Activated gamma-delta T cell (primary cell): ENCODE measurements at places on chromosomes 5 and 9.

DNA sequence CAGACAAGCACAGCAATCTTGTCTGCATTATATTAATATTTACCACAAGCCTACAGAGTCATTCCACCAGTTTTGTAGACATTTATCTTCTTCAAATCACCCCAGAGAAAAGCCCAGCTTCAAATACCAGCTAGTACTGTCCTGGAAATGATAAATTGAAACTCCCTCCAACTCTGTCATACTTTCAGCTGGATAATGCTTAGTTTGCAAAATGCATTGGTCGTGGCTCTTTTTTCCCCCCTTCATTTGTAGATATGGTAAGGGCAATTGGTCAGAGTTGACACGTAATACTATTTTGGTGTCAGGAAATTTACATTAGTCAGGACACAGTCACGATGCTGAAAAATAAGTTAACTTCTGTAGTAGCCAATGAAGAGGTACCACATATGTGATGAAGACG, 21.2 kb downstream of the HMHB1 start:
- DNase-seq, result no peak

GRCh38 chr5:72408603-72409002, 88.4 kb downstream of the PTCD2 start:
- DNase-seq, result no peak

- DNase-seq, result no peak
Observed at GRCh38 chr9:89154651-89155336, 23.8 kb downstream of the SHC3 start.

- no peak for DNase-seq
Observed at GRCh38 chr9:99201603-99202002, 20.1 kb downstream of the ALG2 start.

GRCh38 chr5:145718956-145719355, 116.2 kb downstream of the PRELID2 start:
- no peak for DNase-seq
